ENCODE measurements at places on chromosomes 3 and 15. TPM values are rescaled to one million over a fixed set of nuclear protein-coding genes. Genes with fewer than 3 reads are reported as not detected.
A peak's percentile ranks its signal among the peaks of the same experiment; 100 is the strongest.

GRCh38 chr3:147356909-147357900 is 49.1 kb downstream of the ZIC4 start:
- H3K36me3 ChIP-seq: no peaks in the 10 kb centered on the region
- peaks cover 90% of the 10 kb centered on the region for H3K27me3 ChIP-seq
- no peak overlapping the region for H3K27ac ChIP-seq
- no peak for DNase-seq

- peaks cover 51% of the 10 kb centered on the region for H3K4me1 ChIP-seq
- no peaks in the 10 kb centered on the region for H3K36me3 ChIP-seq
- peaks cover 10% of the 10 kb centered on the region for H3K27me3 ChIP-seq
- no peak for DNase-seq
These were observed 35.5 kb upstream of the TIMP4 start for GRCh38 chr3:12194209-12194608.

- no peaks in the 10 kb centered on the region for H3K27me3 ChIP-seq
- no peak overlapping the region for H3K4me3 ChIP-seq
- H3K36me3 ChIP-seq: peaks cover 24% of the 10 kb centered on the region
- DNase-seq: no peak
- H3K27ac ChIP-seq: peak overlapping the region; percentile 58
These were observed 30.4 kb downstream of the PSTPIP1 start for GRCh38 chr15:77025083-77025901.

DNA sequence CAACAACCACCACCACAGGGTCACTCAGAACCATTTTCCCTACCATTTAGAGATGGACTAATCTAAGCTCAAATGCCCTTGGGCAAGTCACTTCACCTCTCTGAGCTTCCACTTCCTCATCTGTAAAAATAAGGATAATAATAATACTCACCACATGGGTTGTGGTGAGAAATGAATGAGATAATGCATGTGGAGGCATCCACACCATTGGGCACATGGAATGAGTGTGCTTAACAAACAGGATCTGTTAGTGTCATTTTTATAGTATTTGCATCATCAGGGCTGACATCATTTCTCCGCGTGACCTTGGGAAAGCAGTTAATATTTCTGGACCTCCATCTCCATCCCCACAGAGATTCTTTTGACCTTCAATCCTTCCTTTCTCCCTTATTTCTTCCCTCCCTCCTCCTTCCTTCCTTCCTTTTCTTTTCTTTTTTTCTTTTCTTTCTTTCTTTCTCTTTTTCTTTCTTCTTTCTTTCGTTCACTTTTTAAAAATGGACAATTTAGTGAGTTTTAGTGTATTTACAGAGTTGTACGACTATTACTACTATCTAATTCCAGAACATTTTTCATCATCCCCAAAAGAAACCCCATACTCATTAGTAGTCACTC is 7.7 kb upstream of the RFT1 start:
- H3K27ac ChIP-seq: no peak overlapping the region
- H3K4me1 ChIP-seq: no peaks in the 10 kb centered on the region
- H3K36me3 ChIP-seq: no peaks in the 10 kb centered on the region
- no peak overlapping the region for H3K4me3 ChIP-seq
- no peaks in the 10 kb centered on the region for H3K27me3 ChIP-seq

DNA sequence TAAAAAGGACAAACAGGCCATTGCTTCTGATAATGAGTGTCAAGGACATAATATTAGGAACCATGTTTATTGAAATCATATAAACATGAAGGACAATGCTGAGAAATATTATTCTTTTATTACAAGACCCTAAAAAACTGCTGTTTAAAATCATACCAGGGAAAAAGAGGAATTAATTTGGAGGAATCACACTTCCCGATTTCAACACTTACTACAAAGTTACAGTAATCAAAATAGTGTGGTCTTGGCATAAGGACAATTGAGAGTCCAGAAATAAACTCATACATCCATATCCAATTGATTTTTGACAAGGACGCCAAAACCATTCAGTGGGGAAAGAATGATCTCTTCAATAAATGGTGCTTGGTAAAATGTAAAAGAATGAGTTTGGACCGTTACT is 13.0 kb downstream of the CYP1A1 start:
- no peak overlapping the region for H3K4me3 ChIP-seq
- no peak overlapping the region for H3K27ac ChIP-seq
- peaks cover 8% of the 10 kb centered on the region for H3K27me3 ChIP-seq

GRCh38 chr3:73029321-73029796 is 32.1 kb upstream of the EBLN2 start:
- peaks cover 68% of the 10 kb centered on the region for H3K4me1 ChIP-seq
- peak overlapping the region; percentile 3 for H3K4me3 ChIP-seq
- H3K27ac ChIP-seq: peak overlapping the region; percentile 62
- DNase-seq: no peak
- H3K27me3 ChIP-seq: no peaks in the 10 kb centered on the region

DNA sequence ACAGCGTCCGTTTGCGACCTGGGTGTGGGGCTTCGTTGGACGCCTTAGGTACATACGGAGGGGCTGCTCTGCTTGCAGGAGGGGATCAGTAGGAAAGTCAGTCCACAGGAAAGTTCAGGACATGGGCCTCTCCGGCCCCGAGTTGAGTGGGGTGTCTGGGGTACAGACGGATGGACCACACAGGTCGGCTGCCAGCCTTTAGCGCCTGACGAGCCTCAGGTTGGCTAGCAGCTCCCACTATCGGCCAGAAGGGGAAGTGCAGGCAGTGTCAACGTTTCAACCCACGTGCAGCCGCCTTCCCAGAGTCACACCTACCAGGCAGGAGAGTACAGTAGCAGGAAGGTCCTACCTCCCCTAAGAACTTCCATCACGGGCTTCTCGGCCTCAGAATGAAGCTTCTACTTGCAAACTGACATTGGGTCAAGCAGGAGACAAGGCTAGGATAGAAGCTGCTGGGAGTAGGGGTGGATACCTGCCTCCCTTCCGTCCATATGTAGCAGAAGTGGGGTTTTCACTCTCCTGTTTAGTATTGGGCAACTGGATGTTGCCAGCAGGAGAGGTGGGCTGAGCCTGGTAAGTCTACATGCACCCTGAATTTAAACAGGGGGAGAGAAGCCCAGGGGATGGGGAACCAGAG is 1.8 kb upstream of the SCN5A start:
- peak; percentile 69 for DNase-seq
- no peaks in the 10 kb centered on the region for H3K36me3 ChIP-seq
- no peak overlapping the region for H3K4me3 ChIP-seq
- H3K27ac ChIP-seq: no peak overlapping the region

EXD1 gene
- not detected for total RNA-seq

EPHA3 gene
- total RNA-seq: 0.20 TPM

TJP1 gene
- total RNA-seq: not detected
